Right forelimb (tissue), 1 donor: ENCODE measurements at places on chromosomes 2 and 18.
A peak's percentile ranks its signal among the peaks of the same experiment; 100 is the strongest.

DNA sequence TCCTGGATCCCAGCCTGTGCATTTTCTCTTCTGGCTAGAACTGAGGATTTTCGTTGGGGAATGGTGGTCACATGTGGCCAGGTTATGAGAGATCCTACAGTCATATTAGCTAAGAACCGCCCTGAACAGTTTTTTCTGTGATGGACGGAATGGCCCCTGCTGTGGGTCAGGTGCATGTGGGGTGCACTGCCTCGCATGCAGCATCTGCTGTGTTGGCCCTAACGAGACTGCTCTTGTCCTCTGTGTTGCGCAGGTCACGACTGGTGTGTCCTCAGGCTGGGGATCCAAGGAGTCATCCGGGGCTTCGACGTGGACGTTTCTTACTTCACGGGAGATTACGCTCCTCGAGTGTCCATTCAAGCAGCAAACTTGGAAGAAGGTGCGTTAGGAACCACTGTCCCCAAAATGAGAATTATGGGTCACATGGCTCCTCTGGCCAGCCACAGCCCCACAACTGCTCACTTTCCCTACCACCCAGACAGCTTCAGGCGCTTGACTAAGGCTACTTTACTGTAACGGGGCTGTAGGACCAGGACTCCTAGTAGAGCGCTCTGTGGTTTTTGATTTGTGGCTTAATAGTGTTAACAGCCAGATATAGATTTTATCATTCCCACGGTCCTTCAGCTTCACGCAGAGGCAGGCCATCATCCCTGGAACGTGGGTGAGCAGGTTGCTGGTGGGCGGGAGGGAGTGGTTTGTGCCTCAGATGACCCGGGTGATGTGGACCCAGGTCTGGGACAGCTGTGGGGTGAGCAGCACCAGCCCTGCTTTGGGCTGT, 21.8 kb downstream of the ALLC start:
- DNase-seq = no peak

GRCh38 chr2:145740302-145740701, 1220.4 kb upstream of the ZEB2 start:
- no peak for DNase-seq

- no peak for DNase-seq
Observed at GRCh38 chr2:88955607-88956006, 264.1 kb downstream of the RPIA start.

- no peak for DNase-seq
Observed at GRCh38 chr2:133489641-133490410, 78.4 kb downstream of the NCKAP5 start.

DNA sequence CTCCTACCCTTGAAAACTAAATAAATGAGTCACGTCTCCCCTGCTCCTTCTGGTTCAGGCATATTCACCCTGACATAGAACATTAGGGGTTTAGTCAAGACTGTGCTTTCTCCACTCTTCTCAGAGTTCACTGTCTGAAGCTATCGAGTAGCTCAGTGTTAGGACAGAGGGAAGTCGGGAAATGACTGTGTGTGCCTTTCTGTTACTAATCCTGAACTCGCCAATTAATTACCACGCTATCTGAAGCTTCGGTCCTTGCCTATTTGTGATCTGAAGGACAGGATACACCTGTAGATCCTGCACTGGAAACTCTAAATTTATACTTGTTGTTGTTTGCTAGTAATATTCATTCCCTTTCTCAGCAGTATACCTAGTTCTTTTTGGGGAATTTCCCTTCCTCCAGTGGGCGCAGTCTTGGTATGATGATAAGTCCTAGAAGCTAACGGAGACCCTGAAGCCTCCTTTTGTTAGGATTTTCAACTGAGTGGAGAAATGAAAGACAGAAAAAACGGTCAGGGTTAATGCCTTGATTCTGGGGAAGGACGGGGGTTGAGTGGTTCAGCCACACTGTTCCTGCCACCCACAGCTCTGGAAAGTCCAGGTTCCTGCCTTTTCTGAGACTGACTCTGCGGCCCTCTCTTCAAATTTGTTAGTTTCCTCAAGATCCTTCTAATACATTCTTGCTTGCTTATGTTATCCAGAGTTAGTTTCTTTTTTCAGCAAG, 218.0 kb downstream of the DLGAP1 start:
- DNase-seq = no peak

DNA sequence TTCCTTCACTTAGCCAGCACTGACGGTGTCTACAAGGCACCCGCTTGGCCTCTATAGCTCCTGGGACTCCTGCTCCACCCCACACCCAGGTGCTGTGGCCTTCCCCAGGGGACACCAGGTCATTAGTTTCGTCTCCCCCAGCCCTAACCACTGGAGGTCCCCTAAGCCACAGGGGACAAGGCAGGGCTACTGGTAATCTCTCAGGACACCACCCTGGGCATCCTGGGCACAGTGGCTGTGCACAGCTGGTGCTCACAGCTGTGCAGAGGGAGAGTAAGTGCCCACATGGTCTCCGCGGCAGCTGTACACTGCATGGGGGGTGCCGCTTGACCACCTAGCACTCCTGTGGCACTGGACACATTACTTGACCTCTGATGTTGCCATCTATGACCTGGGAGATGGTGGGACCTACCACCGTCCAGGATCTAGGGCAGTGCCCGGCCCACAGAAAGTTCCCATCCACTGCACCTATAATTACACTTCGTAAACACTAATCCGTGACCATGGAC, 134.0 kb downstream of the HDAC4 start:
- no peak for DNase-seq

DNA sequence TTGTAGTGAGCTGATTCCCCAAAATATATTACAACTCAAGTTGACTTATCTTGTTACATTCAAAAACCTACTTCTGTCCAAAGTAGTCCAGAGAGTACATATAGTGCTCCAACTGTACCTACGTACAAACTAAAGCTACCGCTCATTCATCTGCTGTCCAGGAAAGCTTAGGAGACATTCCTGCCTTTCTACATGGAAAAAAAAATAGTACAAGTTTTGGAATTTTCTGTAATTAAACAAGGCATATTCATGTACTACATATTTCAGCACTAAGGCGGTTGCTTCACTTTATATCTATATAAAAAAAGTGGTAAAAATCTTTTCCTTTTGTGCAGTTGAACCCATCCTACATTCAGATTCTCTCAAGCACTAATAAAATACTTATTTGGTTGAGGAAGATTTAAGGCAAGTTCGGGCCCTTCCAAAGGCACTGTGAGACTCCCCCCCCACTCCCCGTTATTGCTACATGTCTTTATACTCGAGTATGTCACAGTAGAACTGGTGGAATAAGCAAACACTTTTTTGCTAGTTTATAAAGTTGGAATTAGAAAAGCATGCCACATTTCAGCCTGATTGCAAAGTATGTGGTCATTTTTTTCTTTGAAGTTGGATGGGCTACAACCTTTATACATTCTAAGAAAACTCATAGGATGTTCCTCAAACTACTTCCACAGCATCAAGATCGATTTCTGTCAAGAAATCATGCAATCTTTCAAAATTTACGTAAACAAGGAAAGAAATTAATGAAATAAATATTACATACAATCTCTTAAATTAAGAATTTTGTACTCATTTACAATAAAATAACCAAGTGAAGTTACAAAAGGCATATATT, 3.7 kb downstream of the ZFP36L2 start:
- DNase-seq = no peak

DNA sequence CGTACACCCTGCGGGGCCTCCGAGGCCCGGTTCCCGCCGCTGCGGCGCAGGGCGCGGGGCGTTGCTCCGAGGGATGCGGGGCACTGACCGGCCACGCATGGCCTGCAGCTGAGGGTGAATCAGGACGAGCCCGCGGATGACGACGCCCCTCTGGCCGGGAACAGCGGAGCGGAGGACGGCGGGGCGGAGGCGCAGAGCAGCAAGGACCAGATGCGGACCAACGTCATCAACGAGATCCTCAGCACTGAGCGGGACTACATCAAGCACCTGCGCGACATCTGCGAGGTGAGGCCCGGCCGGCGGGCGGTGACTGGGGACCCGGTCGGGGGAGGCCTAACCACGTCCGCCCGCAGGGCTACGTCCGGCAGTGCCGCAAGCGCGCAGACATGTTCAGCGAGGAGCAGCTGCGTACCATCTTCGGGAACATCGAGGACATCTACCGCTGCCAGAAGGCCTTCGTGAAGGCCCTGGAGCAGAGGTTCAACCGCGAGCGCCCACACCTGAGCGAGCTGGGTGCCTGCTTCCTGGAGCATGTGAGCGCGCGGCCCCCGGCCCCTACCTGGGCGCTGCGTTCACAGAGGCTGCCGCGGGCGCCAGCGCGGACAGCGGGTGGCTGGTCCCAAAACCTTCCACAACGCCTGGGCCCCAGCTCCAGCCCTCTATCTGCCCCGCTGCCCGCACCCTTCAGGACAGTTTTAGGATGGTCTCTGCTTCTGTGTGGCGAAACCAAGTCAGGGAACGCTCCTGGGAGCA, 53.2 kb downstream of the FAM168B start:
- peak; percentile 52 for DNase-seq

DNA sequence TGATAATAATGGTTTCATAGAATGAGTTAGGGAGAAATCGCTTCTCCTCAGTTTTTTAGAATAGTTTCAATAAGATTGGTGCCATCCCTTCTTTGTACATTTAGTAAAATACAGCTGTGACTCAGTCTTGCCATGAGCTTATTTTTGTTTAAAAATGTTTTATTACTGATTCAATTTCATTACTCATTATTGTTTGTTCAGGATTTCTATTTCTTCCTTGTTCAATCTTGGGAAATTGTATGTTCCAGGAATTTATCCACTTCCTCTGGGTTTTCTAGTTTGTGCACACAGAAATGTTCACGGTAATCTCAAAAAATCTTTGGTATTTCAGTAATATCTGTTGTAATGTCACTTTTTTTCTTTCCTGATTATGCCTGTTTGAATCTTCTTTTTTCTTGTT, 371.5 kb upstream of the SETBP1 start:
- DNase-seq = no peak

- DNase-seq = no peak
Observed at GRCh38 chr2:168793596-168793995, 8.8 kb upstream of the NOSTRIN start.

GRCh38 chr18:47908592-47908991, 21.9 kb downstream of the SMAD2 start:
- no peak for DNase-seq

GRCh38 chr18:61888622-61889021, 4.2 kb downstream of the RNF152 start:
- DNase-seq = no peak

DNA sequence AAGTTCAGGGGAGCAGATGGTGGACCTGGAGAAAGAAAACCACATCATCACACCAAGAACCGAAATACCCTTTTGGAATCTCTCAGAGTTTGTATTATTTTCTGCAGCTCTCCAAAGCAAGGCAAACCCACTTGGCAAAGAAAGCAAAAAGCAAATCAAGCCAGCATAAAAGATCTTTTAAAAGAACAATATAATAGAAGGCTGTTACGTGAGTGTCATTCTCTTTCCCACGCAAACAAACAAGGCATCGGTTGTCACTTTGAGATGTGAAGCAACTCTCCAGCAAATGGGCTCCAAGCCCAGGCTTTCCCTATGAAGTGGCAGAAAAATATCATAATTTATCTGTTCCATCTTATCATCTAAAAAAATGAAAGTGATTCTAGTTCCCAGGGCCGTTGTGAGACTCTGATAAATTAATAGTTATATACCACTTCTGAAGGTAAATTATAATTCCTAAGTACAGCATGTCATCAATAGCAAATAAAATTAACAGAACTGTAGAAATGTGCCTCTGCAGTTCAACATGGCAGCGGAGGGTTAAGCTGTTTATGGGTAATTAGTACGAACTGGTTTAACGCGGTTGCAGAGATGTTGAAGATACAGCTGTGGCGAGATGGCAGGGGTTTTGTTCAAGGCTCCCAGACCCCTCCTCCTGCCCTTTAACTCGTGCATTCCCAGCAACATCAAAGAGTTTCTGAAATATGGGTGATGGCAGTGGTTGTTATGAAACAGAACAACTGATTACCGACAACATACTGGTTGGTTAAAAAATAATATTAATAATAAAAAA, 89.2 kb downstream of the EPHA4 start:
- DNase-seq = no peak

DNA sequence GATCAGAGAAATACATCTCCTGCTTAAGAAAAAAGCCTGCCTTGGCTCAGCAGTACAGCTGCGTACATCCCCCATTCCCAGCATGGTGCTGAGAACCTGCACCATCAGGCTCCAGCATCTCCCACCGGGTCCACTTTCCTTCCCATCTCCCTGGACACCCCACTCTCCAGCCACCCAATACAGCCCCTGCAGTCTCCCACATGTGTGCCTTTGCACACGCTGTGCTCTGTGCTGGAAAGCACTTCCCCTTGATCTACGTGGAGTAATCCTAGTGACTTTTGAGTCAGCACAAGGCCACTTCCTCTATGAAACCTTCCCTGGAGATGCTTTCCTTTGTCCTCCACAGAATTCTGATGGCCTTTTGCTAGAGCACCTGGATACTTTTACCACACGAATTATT, 17.0 kb downstream of the STAT1 start:
- DNase-seq = no peak

GRCh38 chr18:8375249-8375648, 234.0 kb upstream of the RAB12 start:
- no peak for DNase-seq

- DNase-seq = no peak
Observed at GRCh38 chr2:119871725-119872124, 112.0 kb downstream of the PTPN4 start.

- no peak for DNase-seq
Observed at GRCh38 chr2:146244131-146244530, 1600.7 kb upstream of the ACVR2A start.

- DNase-seq = no peak
Observed at GRCh38 chr2:239507576-239508258, 106.9 kb upstream of the HDAC4 start.

- DNase-seq = no peak
Observed at GRCh38 chr18:57793302-57793986, 9.7 kb downstream of the ATP8B1 start.

DNA sequence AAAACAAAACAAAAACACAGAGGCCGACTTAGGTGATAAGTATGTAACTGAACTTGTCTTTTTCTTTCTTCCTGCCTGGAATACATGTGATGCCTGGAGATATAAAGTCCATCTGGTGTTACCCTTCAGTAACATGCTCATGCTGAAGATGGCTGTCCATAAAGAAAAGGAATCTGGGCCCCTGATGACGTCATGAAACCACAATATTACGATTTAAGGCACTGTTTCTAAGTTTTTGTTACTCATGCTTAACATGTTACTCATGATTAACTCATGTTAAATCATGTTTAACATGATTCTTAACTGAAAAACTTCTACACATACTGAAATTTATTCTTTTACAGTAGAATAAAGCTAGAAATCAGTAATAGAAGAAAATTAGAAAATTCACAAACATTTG, 49.0 kb downstream of the STRADB start:
- no peak for DNase-seq
